GM23338 (cell line): ENCODE measurements at places on chromosomes 7 and 10.

DNA sequence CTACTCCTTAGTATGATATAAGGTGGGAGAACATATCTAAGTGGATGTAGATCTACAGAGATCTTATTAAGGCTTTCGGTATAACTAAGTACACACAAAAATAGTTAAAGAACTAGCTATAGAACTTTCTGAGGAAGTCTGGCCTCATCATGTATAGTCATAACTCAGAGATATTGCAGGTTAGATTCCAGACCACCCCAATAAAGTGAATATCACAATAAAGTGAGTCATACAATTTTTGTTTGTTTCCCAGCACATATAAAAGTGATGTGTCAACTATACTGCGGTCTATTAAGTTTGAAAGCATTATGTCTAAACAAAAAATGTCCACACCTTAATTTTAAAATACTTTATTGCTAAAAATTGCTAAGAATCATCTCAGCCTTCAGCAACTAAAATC, 24.7 kb upstream of the SEMA3A start:
- DNase-seq = no peak

- DNase-seq = no peak
Observed at GRCh38 chr10:43775384-43775783, 126.7 kb upstream of the ZNF32 start.

- DNase-seq = no peak
Observed at GRCh38 chr7:50209461-50210135, 94.9 kb upstream of the IKZF1 start.

DNA sequence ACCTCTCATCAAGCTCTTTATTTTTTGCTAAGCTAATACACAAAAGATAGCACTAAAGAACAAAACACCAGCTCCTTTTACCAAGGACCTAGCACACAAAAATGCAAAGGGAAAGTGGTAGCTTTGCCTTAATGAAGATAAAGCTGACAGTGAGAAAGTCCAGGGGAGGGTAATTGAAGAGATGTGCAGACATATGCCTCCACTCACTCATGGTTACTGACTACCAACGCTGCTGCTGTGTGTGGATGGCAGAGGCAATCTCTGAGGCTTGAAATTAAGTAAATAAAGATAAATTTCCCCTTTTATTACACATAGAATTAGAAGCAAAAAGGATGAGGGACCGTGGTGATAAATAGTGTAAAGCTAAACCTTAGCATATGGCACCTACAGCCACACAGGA, 87.0 kb downstream of the HGF start:
- no peak for DNase-seq

- DNase-seq = peak; percentile 55
Observed at GRCh38 chr10:13347043-13347499, 1.0 kb downstream of the SEPHS1 start.

DNA sequence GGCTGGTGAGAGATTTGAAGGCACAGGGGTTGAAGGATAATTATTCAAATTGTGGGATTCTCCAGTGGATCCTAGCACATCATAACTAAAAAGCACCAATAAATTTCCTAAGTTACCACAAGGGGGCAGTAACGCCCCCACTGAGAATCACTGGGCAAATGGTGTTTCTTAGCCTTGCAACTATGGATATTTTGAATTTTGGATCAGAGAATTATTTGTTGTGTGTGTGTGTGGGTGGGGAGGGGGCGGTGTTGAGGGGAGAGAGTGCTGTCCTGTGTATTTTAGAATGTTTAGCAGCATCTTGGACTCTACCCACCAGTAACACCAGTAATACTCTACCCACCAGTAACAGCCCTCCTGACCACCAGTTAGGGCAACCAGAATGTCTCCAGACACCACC, 63.3 kb upstream of the PRKG1 start:
- peak; percentile 71 for DNase-seq

DNA sequence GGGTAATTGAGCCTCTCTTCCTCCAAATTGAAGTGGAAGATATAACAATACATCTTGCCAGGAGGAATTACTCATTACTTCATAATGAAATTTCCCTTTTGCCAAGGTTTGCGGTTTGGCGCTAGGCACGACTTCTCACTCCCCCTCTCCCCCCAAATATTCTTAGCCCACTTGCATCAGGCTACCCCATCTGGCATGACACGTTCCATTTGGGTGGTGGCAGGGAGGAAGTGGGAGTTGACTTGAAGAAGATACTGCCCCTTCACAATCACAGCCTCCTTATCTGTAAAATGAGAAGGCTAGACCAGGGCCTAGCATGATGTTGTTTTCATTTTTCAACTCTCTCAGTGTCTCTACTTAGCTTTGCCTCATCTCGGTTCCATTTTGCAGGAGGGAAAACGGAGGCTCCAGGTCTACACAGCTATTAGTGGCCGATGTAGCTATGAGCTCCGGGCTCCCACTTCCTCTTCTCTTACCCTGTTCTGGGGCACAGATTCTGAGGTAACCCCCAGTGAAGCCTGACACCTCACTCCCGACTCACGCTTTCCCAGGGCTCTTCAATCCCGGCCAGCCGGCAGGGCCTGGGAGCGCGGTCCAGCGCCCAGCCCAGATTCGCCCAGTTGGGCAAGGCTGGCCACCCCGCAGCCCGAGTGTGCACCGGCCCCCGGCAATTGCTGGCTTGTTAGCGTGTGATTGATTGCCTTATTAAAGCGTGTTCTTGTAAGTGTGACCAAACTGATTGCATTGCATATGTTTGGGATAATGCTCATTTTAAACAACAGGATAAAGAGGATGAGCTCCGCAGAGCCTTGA, 6.5 kb downstream of the EVX1 start:
- DNase-seq = peak; percentile 37

DNA sequence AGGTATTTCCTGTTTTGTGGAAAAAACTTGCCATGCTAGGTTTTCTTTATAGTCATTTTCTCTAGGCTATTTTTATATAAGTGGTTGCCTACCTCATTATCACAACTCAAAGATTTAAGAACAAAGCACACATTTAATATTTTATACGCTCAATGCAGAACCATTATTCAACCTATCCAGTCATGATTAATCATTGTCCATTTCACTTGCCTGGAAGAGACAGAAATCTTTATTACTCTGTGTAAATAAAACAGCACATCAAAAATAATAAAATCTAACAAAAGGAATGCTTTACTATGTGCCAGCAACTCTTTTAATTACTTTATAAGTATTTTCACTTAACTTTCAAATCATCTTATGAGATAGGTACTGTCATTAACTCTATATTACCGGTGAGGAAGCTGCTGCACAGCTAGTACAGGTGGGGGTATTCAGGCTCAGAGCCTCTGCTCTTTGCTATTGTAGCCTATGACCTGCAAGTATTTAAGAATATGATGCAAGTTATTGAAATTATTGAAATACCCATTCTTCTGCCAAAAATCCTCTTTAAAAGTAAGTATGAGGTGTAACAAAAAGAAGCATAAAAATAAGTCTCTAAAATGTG, 16.4 kb upstream of the TAS2R16 start:
- no peak for DNase-seq

DNA sequence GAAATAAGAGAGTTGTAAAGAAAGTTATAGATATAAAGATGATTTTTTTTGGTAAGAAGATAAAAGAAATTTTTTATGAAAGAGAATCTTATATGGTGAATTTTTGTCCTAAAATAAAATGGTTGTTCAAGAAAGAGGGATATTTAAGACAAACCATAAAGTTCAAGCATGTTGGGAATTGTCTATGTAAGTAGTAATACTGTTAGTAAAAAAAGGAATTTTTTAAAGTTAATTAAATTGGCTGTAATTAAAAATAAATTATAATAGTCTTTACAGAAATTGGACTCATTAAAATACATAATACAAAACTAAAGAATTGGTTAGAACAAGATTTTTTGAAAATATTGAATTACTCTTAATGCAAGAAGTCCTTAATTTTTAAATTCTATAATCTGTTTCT, 10.1 kb upstream of the DYNC2I1 start:
- DNase-seq = no peak

GRCh38 chr7:1248143-1248915, 15.7 kb downstream of the UNCX start:
- peak; percentile 73 for DNase-seq

GRCh38 chr10:557792-558328, 131.6 kb downstream of the DIP2C start:
- DNase-seq = peak; percentile 50

- DNase-seq = no peak
Observed at GRCh38 chr10:30502266-30503060, 68.5 kb downstream of the MAP3K8 start.

- DNase-seq = no peak
Observed at GRCh38 chr7:107946451-107946850, 55.5 kb downstream of the DLD start.

- DNase-seq = no peak
Observed at GRCh38 chr7:90706072-90706716, 110.1 kb downstream of the CDK14 start.

GRCh38 chr7:138963675-138964074, 17.5 kb downstream of the KIAA1549 start:
- DNase-seq = no peak

DNA sequence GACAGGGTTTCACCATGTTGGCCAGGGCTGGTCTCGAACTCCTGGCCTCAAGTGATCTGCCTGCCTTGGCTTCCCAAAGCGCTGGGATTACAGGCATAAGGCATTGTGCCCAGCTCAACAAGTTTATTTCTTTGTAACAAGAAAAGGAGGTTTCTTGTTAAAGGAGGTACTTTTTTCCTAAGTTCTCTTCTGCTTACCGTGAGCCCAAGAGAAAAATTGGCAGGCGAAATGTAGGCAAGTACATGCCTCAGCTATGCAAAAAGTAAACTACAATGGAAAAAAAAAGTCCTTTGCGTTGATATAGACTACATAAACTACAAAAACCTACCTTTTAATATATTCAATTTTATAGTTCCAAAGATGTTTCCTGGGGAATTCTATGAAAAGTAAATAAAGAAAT, 122.6 kb downstream of the DKK1 start:
- DNase-seq = no peak

- DNase-seq = no peak
Observed at GRCh38 chr10:6098156-6098555, 9.3 kb downstream of the RBM17 start.

GRCh38 chr7:134943785-134944400, 42.4 kb upstream of the AGBL3 start:
- DNase-seq = no peak

- no peak for DNase-seq
Observed at GRCh38 chr10:103936022-103936421, 18.0 kb upstream of the STN1 start.

DNA sequence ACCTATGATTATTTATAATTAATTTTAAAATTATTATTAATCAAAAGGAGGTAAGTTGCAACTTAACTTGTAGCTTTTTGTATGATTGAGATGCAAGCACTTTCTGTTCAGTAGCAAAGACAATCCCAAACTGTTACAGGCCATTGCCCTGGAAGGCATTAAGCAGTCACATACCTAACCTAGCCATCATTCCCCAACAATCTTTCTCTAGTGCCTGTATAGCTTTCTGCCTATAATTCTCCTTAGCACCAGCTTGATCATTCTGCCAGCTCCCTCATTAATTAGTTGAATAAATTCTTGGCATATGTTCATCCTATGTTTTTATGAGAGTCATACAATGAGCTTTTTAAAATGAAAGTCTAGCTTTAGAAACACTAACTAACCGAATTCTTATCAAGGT, 178.9 kb upstream of the TMEM106B start:
- DNase-seq = peak; percentile 25

DNA sequence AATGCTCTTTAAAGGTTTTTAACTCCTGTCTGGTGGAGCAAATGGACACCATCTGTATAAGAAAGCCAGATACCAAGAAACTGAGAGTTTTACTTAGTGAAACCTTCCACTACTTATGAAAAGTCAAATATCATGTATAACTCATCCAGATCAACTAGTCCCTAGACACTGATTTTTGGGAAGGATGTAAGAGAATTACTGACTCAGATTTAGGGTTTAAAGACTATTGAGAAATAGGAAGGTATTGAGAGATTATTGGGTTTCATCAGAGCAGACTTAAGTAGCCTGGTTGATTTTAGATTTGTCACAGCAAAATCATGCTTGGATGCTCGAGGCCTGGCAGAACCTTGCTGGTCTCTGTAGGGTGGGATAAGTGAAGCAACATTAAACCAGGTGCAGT, 3.1 kb downstream of the CSTF2T start:
- no peak for DNase-seq

- no peak for DNase-seq
Observed at GRCh38 chr10:7937315-7937945, 117.1 kb upstream of the GATA3 start.

GRCh38 chr10:11223507-11224140, 206.0 kb downstream of the CELF2 start:
- DNase-seq = no peak

- no peak for DNase-seq
Observed at GRCh38 chr10:75159519-75159918, 48.1 kb downstream of the SAMD8 start.

GRCh38 chr10:26243351-26243720, 26.8 kb downstream of the GAD2 start:
- no peak for DNase-seq
